Endothelial cell of umbilical vein (primary cell): ENCODE measurements at places on chromosomes 6 and 20.

DNA sequence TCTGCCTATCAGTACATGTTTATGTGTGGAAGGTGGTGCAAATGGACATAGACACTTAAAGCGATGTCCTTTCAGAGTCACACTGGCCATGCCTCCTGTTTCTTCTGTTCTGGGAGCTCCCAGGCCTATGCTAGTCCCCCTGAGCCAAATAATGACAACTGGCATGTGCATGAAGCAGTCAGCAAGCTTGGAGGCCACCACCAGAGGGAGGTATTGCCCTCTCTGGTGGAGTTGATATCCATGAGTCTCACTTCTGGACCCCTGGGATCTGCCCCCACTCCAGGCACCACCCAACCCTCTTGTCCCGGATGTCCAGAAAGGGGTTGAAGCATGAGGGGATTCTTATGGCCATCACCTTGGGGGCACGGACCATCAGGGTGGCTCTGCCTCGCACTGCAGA, 172.2 kb downstream of the AIG1 start:
- DNase-seq = peak; percentile 44

DNA sequence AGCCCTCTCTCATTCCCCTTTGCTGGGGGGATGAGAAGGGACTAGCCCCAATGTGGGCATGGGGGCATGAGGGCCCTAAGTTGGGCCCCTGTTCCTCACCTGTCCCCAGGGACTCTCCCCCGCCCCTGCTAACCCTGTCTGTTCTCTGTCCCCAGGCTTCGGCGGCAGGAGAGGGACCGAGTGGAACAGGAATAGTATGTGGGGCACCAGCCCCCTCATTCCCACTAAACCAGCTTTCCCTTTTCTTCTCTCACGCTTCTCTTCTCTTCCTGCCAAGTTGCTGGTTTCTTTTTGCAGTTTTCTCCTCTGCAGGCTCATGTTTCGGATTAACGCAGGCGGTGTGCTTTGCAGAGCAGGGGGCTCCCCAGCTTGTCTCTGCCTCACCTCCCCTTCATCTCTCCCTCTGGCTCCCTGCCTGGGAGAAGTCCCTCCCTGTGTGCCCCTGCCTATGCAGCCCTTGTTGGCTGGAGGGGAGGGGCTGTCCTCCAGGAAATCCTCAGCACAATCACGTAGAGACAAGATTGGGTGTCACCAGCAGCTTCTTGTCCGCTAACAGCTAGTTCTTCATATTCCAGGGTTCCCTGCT, 7.9 kb downstream of the TMEM63B start:
- no peak for DNase-seq

GRCh38 chr20:3325864-3326263, 81.6 kb downstream of the DNAAF9 start:
- DNase-seq = no peak

DNA sequence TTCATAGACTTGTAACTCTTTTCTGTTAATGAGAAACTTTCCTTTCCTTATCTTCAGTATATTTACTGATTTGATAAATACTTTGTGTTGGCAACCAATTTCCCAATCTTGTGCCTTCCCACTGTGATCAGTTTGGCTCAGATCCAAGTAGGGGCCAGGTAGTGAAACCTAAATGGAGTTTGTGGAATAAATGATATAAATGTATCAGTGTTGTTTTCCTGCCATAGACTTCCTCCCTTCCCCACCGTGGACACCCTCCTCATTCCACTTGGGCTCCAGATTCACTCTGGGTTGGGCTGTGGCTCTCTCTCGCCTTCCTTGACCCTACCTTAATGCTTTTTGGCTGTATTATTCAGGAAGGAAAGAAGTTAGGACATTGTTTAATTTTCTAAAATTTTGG, 1.3 kb downstream of the ZKSCAN3 start:
- DNase-seq = no peak

DNA sequence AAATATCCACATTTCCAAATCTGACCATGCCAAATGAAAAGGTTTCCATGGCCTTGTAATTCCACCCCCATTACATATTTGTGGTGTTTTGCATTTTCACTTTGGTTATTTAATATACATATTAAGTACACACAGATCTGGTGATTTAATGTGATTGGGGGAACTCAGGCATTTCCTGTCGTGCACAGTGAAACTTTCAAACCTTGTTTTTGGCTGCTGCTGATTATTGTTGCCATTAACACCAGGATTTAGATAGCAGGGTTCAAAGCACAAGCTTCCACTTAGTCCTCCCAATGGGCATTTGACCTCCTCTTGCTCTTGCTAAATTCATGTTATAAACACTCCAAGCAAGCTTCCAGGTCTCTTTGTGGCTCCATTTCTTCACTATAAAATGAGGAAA, 166.5 kb downstream of the SOBP start:
- DNase-seq = no peak

DNA sequence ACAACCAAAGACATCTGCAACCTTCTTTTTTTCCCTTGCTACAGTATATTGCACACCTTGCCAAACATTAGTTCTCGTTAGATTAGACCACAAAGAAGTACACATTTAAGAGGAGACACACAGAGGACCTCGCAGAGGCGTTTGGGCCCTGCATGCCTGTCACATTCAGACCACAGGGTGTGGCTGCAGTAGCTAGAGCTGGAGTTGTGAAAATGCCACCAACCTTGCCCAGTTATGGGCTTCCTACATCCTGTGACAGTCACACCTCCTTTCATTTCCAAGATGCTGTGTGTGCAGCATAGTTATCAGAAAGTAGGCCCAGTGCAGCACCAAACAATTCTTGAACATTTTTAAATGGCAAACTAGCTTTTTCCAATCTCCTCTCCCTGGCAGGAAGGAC, 2.4 kb downstream of the SYNE1 start:
- DNase-seq = no peak

- DNase-seq = no peak
These were observed 212.5 kb downstream of the UTRN start for GRCh38 chr6:144497650-144498049.

GRCh38 chr6:21188505-21189223, 404.9 kb upstream of the SOX4 start:
- peak; percentile 64 for DNase-seq

GRCh38 chr6:57432919-57433684, 115.7 kb downstream of the PRIM2 start:
- DNase-seq = no peak

GRCh38 chr20:1813101-1813529, 82.1 kb upstream of the SIRPA start:
- DNase-seq = peak; percentile 92

- no peak for DNase-seq
These were observed 87.8 kb downstream of the SESN1 start for GRCh38 chr6:109006818-109007217.

GRCh38 chr20:62141397-62142251, 1.6 kb downstream of the PSMA7 start:
- DNase-seq = peak; percentile 37

DNA sequence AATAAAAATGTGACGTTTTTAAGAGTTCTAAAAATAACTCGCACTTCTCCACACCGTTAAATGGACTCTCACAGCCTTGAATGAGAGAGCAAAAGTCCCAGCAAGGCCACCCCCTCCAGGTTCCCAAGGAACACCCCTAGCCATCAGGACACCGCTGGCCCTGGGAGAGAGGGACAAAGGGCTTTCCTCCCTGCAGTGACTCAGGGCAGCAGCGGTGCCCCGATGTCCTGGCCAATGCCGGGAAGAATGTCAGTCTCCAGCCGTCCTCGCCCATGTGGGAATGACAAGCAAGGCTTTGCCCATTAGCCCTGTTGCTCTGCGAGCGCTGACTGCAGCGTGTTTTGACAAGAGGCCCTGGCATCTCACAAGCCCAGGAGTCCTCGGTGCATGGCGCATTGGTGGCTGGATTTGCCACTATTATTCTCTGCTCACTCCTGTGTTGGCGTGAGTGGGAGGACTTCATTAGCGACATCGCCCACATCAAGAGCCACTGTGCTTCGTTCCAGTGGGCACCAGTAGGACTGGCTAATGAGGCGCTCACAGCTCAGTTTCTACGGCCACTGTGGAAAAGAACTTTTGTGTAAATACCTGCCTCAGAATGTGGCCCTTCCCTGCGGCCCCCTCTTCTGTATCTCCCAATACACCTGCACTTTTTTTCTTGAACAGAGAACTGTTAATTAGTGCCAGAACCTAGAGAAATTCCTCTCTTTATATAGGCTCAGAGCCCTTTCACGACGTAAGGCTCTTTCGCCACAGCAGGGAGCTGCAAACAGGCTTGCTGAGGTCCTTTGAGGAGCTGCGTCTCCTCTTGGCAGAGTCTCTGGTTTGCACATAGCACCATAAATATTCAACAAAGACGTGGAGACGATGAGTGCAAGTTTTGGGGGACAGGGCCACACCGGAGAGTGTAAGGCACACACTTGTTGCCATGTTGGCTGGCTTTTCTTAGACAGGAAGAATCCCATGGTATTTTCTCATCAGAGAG, 336.6 kb downstream of the TAF4 start:
- DNase-seq = no peak

- DNase-seq = peak; percentile 60
These were observed 104.5 kb downstream of the NOL4L start for GRCh38 chr20:32480371-32481241.

- no peak for DNase-seq
These were observed 53.4 kb downstream of the PTCHD4 start for GRCh38 chr6:48057601-48058000.

DNA sequence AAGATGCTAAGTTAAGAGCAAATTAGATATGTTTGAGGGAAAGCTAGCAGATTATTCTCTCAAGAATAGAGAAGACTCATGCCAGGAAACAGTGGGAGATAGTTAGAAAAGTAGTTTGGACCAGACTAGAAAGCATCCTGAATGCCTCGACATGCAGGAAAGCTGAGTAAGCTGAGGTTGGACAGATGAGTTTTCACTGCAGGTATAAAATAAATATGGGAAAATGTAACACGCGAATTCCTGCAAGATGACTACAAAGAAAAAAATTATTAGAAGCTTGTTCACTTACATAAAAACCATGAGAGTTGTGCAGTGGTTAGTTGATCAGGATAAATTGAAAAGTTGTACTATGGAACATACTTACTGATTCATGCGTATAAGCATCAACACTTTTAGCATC, 484.2 kb upstream of the MANEA start:
- DNase-seq = no peak

- no peak for DNase-seq
These were observed 76.1 kb upstream of the ATXN1 start for GRCh38 chr6:16837217-16837972.

GRCh38 chr6:113701552-113702254, 155.4 kb upstream of the MARCKS start:
- peak; percentile 73 for DNase-seq

DNA sequence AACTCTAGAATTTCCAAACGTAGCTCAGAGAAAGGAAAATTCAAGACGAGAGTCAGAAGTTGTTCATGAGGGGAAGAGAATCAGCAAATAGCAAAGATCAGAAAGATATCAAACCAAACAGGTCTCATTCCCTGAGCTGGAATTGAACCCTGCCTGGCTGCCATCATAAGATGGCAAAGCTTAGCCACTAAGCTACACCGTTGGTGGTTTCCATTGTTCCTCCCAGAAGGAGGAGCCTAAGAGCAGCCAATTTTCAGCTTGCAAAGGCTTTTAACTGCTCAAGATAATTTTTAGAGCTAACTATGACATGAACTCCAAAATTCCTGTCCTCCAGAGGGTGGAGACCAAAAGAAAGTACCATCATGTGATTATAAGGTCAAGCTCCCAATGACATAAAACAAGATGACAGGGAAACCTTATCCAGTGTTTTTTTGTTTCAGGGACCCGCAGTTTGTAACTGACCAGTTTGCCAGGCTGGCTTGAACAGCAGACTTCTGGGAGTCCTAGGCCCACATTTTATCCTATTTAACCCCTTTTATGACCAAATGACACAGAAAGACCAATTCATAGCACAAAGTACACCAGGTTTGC, 55.9 kb downstream of the COL11A2 start:
- DNase-seq = no peak

DNA sequence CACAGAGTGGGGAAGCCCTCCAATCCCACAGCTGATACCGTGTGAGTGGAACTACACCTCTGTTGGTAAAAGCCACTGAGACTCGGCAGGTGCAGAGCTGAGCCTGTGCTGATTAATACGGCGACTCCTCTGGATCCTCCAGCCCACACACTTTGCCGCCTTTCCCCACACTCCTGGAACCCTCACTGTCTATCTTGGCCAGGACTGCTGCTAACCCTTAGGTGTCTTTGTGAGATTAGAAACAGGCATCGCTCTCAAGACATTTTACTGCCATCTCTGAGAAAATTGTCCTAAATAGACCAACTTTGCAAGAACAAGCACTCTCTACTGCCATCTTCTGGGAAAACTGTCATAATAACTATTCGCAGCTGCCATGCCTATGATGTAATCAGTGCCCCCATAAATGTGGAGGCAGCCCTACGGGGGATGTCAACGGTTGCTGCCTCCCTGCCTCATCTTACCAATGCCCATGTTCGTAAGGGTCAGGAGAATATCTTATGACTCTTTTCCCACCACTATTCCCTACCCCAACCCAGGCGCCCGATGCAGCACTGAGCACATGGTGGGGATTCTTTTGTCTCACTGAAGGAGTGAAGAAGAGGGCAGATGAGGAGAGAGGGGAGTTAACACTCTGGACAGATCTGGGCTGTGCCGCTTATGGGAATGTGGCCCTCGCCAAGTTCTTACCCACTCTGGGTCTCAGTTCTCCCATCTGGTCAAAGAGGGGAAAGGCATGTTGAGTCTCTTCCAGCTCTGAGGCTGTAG, 26.1 kb upstream of the KCNB1 start:
- DNase-seq = peak; percentile 44

- no peak for DNase-seq
These were observed 44.7 kb upstream of the SLC22A16 start for GRCh38 chr6:110520992-110521543.

DNA sequence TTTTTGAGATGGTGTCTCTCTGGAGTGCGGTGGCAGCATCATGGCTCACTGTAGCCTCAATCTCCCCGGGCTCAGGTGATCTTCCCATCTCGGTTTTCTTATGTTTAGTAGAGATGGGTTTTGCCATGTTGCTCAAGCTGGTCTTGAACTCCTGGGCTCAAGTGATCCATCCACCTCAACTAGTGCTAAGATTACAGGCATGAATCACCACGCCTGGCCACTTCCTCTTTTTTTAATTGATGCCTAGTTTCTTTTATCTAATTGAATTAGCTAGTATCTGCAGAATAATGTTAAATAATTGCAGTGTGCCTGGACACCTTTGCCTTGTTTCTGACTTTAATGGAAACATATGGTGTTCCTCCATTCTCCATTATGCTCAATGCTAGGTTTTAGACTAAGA, 38.4 kb upstream of the SLC22A16 start:
- no peak for DNase-seq

- DNase-seq = no peak
These were observed 6.6 kb downstream of the MYL9 start for GRCh38 chr20:36548006-36548315.

- no peak for DNase-seq
These were observed 76.1 kb downstream of the TBX18 start for GRCh38 chr6:84688141-84688873.

- no peak for DNase-seq
These were observed 109.4 kb downstream of the ATXN1 start for GRCh38 chr6:16651871-16652270.

GRCh38 chr6:129754750-129755149, 44.8 kb upstream of the ARHGAP18 start:
- no peak for DNase-seq

GRCh38 chr6:68333442-68333841, 301.6 kb upstream of the ADGRB3 start:
- no peak for DNase-seq
